ENCODE measurements at places on chromosomes 4 and X.

DNA sequence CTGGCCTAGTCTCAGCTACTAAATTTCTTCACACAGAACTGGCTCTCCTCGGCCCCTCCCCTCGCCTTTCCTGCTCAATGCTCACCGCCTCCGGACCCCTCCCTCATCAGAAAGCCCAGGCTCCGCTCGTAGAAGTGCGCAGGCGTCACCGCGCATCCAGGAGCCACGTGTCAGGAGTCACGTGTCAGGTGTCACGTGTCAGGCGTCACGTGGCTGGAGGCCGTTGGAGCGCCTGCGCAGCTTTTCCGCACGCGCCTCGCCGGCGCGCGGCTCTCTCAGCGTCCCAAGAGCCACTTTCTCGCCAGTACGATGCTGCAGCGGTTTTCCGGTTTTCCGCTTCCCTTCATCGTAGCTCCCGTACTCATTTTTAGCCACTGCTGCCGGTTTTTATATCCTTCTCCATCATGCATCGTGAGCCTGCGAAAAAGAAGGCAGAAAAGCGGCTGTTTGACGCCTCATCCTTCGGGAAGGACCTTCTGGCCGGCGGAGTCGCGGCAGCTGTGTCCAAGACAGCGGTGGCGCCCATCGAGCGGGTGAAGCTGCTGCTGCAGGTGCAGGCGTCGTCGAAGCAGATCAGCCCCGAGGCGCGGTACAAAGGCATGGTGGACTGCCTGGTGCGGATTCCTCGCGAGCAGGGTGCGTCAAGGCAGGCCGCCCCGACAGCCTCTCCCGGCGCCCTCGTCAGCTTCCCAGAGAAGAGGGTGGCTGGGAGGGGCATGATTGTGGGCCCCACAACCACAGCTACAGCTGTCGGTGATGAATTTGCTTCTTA lies at the start of gene SLC25A31:
SLC25A31 (plus strand) TSS at position 259 of the 772 bp plus-strand sequence; CDS start at position 405, 146 bp downstream.
- no peak for DNase-seq

GRCh38 chr4:40199999-40200874 lies 3.4 kb downstream of the RHOH start:
- no peak for DNase-seq

DNA sequence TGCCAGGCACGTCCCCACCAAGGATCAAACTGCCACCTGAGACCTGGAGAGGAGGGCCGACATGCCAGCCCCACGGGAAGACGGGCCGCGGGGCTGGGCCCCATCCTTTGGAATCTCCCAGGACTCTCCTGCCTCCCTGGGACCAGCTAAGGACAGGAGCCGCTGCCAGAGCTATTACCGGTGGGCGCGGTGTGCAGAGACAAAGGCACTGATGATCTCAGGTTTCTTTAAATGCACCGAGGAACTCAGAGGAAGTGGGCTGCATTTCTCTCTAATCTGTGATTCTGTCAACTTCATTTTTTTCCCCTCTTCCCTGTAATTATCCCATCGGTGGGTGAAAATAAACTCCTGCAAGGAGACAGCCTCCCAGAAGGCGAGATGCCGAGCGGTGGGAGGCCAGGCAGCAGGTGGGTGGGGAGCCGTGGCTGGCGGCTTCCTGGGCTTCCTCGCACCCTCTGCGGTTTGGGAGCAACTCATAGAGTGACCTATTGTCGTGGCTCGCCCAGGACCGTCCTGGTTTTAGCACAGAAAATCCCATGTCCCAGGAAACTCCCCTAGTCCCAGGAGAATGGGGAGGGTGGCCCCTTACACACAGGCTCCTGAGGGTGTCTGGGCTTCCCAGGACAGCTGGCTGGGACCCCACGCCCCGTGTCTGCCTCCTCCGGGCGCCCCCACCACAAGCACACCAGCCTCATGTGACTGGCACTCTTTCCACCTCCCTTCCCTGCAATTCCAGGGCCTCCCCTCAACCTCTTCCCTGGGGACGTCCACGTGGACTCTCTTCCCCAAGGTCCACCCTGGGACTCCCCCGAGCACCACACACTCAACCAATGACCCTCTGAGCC lies 62.3 kb upstream of the ADRA2C start:
- DNase-seq: no peak

DNA sequence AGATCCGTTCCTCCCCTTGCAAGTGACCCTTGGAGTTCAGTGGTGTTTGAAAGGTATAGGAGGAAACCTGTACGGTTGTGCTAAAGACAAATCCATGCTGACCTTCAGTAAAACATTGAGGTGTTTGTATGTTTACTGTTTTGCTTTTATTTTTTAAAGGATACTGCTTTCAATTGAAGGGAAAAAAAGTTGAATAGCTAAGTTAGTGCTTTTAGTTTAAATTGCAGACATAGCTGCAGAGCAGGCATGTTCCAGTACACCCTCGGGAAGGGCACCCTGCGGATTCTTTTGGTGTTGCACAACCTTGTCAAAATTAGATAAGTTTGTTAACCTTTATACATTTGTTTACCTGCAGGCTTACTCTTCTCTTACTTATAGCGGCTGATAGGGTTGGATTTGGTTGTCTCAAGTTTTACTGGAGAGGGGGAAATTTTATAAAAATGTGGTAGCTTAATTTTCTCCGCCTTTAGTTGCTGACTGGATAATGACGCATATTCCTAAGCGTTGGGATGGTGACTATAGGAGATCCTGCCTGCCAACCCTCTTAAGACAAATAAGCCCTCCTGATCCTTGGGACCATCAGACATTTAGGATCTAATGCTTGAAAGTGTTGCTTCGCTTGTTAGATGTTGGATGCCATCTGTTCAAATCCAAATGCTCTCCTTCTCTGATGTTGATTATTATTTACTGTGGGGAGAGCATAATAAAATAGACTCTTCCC lies 2.0 kb downstream of the RAPGEF2 start:
- no peak for DNase-seq

DNA sequence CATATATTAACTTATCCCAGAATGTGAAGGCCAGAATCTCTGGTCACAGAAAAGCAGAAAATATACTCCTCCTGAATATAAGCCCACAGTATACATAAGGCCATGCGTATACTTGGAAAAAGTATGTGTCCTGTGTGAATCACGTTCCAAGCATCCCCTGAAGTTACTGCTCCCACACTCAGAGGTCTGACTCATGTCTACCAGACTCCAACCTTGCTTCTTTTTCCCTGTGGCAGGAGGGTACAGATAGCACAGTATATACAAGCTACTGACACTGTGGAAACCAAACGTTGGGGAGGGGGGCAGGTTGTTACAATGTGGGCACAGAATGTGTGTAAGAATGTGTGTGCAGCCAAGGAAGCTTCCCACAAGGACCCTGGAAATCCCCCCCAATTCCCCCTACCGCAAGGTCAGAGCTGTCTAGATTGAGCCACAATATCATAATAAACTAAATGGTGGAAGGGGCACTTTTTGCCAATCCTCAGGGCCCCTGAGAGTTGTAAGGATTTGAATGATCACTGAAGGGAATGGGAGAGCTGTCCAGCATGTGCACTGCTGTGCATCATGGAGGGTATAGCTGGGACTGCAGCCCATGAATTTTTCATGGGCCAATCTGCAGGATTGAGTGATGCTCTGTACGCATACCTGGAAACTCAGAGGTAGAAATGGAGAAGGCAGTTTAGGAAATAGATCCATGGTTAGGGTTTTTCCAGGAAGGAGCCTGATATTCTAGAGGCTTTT lies 7.4 kb upstream of the RELL1 start:
- DNase-seq: no peak

DNA sequence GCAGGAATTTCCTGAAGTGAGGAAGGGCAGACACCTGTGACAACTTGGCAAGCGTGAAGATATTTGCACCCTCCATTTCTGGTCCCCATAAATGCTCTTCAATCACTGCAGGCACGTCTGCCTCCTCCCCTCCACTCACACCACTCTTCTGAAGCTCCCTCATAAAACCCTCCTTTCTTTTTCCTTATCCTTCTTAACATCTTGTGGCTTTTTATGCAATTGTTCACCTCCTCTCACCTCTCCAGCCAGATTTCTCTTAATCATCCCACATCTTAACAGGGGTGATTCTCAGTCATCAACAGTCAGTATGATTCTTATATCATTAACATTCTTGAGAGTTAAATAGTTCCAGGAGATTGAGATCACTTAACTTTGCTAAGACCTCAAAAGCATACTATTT lies 277.4 kb downstream of the SPRY1 start:
- DNase-seq: no peak

GRCh38 chr4:182886205-182886604 lies 31.0 kb downstream of the DCTD start:
- DNase-seq: no peak

- DNase-seq: no peak
Measured at GRCh38 chr4:11111876-11112275, 316.8 kb downstream of the HS3ST1 start.

DNA sequence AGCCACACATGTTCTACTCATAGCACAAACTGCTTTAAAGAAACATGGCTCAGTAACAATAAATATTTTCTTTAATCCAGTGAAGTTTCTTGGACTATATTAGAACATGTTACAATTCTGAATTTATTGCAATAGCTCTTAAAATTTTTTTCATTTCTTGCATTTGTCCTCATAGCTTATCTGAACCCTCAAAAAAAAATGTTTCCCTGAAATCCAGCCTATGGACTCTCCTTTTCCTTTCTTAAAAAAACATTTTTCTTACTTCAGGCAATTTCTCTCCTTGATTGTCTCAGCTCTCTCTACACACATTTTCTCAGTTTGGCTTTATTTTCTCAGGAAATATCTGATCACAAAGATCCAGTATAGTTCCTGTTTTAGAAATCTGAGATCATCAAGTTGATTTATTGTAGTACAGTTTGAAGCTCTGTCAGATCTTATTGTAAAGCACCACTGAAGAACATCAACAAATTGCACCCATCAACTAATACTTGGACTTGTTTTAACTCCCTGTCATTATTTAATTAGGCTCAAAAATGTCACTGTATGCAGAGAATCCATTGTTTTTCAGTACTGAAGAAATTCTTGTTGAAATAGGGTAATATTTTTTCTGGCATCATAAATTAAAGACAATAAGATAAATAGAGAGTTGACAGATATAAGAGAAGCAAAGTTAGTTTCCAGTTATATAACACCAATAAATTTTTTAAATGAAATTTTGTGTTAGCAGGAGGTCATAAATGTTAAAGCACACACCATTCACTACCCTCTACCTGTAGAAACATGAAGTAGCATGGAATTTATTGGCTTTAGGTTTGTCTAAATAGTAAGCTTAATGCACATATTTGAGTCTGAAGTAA lies 317.7 kb downstream of the ARHGAP24 start:
- DNase-seq: no peak

DNA sequence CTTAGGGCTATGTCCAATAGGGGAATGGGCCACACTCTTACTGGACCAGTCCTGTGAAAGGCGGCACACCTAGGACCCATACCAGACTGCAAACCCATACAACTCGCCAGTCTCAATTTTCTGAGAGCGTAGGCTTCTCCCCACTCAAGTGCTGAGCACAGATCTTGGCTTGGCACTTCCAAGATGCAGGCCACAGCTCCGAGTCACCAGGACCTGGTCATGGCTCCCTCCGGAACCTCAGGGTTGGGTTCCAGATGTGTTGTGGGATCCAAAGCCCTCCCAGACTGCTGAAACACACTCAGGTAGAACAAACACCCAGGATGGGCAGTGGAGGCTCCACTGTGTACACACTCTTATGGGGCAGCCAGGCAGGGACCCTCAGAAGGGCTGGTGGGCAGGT lies 103.3 kb downstream of the TMEM144 start:
- DNase-seq: no peak

- DNase-seq: no peak
Measured at GRCh38 chr4:24274381-24274941, 309.9 kb downstream of the DHX15 start.

GRCh38 chr4:8338351-8338961 lies 68.9 kb downstream of the HTRA3 start:
- no peak for DNase-seq

DNA sequence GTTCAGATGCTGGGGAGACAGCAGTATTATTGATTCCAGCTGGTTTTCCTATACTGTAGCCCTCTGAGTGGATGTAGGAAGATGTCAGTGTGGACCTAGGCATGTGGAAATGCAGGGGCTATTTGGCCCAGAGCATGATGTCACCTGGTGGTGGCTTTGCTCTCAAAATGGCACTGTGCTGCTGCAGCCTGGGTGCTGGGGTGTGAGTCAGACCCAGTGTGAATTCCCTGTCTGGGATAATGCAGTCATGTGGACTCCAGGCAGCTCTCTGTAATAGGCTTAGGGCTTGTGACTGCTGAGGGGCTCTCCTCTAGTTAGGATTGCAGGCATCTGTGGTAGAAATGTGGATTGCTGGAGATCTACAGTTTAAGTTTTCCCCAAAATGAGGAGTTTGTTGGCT lies 70.7 kb downstream of the DCAF8L2 start:
- DNase-seq: no peak

GRCh38 chr4:150852216-150852615 lies 162.9 kb downstream of the LRBA start:
- no peak for DNase-seq

- DNase-seq: no peak
Measured at GRCh38 chr4:2441393-2442174, 22.8 kb downstream of the CFAP99 start.

GRCh38 chrX:154082396-154083125 lies 15.0 kb downstream of the MECP2 start:
- no peak for DNase-seq

DNA sequence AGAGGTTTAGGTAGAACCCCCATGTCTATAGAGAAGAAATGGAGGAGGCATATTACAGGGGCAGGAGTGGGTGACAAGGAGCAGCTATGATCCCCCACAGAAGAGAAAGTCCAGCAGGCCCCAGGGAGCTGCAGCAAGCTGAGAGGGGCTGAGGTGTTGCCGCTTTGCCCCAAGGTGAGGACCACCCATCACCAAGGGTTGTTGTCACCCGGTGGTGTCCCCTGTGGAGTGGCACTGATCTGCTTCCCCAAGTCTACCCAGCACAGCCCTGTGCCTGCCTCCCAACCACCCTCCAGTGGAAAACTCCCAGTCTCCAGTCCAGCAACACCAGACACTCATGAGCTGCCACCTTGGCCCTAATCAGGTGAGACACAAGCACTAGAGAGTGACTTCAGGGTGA lies 149.3 kb upstream of the NOCT start:
- no peak for DNase-seq

DNA sequence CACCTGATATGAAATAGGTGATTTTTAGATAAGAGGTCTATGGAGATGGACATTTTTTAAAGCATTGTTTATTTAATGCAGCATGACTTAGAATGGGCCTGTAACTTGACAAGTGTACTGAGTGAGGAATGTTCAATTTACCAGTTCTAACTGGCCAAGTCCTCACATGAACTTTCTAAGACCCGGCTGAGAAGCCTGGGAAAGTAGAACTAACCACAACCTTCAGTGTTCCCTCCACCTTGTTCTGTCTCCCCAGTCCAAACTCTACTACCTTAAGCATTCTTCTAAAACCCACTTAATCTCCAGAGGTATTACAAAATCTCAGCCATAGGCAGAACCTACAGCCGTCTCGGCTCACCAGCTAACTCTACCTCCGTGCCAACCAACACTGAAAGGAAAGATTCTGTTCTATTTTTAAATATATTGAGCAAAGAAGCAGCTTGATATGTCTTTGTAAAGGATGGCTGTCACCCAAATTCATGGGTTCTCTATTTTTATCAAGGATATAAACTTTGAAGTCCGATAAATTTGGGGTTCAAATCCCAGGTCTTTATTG lies 6.8 kb downstream of the PPARGC1A start:
- DNase-seq: no peak

All from activated naive CD4-positive, alpha-beta T cell (primary cell).